ENCODE measurements at places on chromosomes 2 and 18. TPM values are rescaled to one million over a fixed set of nuclear protein-coding genes. Genes with fewer than 3 reads are reported as not detected.
A peak's percentile ranks its signal among the peaks of the same experiment; 100 is the strongest.

DNA sequence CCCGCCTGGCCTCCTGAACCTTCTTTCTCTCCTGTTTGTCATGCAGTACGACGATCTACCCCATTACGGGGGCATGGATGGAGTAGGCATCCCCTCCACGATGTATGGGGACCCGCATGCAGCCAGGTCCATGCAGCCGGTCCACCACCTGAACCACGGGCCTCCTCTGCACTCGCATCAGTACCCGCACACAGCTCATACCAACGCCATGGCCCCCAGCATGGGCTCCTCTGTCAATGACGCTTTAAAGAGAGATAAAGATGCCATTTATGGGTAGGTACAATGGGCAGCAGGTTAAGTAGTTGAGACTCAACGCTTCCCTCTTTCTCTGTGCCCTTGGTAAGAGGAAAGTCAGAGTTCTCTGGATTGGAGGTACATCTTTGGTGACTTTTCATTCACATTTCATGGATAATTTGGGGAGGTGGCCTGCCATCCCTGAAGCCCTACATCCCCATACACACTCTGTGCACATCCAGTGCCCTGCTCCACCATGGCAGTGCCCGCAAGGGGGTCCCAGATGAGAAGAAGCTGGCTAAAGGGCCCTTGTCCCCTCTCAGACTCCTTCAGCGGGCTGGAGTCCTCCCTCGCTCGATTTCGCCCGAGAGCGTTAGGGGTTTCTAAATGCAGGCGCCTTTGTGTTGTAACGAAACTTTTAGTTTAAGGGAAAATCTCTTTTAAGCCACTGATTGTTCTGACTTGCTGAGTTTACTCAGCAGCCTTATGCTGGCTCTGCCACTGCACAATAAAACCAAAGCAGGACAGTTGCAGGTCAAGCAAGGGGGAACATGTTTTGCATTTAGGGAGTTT is 3.0 kb downstream of the MEIS1 start:
- DNase-seq = no peak

DNA sequence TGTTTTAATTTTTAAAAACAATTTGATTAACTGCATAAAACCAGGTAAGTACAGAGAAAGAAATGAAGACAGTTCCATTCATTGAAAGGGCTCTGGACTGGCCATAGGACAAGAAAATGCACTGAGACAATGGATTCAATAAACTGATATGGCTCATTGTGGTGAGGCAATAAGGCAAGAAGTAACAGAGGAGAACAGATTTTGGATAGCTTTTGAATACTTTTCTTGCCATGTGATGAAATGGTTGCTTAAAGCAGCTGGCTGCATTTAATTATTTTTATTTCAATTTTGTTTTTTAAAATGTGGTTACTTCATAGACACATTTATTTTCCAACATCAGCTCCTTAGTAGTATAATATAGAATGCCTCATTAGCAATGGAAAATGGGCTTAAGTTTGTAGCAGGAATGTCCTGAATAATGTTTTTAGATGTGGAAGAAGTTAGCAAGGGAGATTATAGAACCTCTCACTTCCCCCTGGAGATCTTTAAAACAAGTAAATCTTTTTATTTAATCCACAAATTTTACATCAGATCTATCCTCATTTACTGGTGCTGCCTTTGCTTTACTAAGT is 646.9 kb upstream of the ZEB2 start:
- no peak for DNase-seq

DNA sequence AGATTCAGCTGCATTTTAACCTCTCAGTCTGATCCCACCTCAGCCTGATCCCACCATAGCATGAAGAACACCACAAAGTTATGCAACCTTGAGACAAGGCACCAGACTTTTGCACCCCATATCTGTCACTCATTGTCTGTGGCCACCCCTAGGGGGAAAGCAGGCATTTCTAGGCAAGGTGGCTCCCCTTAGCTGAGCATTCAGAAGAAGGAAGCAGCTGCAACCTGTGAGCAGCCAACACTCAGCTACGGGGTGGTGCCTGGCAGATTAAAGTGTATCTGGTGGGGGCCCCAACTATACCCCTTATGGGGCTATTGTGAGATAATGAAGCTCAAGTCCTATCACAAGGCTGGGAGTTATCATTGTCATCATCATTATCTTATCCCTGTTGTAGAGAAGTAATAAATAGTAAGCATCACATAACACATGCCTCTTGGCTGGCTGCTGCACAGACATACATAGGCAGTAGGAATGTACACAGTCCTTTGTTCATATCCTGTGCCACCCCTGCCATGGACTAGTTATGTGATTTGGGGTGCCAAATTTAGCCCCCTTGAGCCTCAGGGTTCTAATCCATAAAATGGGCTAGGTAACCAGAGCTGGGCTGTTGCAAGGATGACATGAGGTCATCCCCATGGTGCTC is 20.6 kb upstream of the TMEM163 start:
- no peak for DNase-seq

- DNase-seq = no peak
Measured at GRCh38 chr18:9876212-9876866, 9.4 kb upstream of the TXNDC2 start.

DNA sequence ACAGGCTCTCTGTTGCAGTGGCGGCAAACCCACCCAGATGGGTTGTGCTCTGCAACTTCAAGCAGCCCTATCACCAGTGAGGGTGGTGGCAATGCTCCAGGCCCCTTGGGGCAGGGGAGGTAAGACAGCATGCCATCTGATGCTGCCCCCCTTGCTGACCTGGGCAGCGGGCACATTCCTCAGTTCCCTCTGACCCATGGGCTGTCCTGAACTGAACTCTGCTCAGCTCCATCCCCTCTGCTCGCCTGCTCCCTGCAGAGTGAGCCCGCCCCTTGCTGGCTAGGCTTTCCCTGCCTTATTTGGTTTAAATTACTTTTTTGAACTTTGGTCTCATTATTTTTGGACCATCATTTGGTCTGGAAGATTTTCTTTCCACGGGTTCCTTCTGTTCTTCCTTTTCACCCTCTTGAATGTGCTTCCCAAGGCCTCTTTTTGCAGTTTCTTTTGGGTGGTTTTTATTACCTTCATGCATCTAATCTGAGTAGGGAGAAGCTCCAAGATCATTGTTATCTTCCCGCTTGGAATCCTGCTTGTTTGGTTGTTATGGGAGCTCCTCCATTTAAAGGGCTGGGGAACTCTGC is 565.4 kb downstream of the TNS1 start:
- no peak for DNase-seq

GRCh38 chr2:236787885-236788284 is 218.3 kb downstream of the ACKR3 start:
- DNase-seq = no peak

DNA sequence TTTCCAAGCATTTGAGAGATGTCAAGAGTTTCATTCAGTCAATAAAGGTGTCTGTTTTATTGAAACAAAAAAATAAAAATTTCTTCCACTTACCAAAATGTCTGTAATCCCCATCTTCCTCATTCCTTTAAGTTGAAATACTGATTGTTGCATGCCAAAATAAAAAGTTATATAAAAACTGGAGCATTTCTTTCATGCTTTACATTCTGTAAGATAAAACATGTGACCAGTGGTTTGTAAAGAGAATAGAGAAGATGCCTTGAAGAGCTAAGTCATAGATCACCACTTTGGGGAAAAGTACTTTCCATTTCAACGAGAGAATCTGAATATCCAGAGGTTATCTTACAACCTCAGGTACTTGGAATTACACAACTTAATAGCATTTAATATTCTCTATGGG is 35.9 kb upstream of the MYO1B start:
- DNase-seq = no peak

- DNase-seq = no peak
Measured at GRCh38 chr2:226605642-226606041, 194.0 kb downstream of the IRS1 start.

- DNase-seq = no peak
Measured at GRCh38 chr2:10223471-10223870, 79.2 kb upstream of the HPCAL1 start.

GRCh38 chr2:120904379-120904778 is 168.7 kb downstream of the GLI2 start:
- no peak for DNase-seq

DNA sequence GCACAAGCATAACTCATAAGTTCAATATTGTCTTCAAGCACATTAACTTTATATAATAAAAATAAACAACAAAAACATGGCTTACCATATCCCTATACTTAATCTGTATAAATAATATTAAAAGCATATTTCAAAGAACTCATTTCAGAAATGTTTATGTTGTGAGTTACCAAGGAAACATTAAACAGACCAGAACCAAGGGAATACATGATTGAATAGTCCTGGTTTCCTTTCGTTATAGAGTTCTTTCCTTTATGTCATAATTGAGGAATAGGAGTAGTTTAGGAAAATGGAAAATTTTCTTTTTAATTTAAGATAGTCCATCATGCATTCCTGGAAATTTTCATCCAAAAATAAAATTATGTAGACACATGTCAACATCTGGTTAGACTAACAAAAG is 343.0 kb downstream of the ERBB4 start:
- DNase-seq = no peak

DNA sequence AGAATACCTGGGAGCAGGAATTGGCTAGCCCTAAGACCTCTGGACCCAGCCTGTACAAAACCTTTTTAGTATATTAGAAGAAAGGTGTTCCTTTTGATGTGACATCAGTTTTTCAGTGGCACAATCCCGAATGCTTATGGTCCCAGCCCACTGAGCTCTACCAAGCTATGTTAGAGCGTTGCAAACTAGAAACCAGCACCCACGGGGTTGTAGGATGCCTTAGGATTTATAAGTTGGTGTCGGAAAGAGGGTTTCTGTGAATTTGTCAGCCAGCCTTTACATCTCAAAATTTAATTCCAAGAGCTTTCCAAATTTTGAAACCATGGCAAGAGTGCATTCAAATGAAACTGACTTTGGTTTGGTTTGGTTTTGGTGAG is 499 bp upstream of the LMAN1 start:
- no peak for DNase-seq

- DNase-seq = no peak
Measured at GRCh38 chr2:224944707-224945547, 97.3 kb downstream of the DOCK10 start.

- DNase-seq = no peak
Measured at GRCh38 chr18:68376926-68377325, 338.0 kb downstream of the TMX3 start.

- no peak for DNase-seq
Measured at GRCh38 chr2:100246163-100247145, 75.8 kb downstream of the LONRF2 start.

DNA sequence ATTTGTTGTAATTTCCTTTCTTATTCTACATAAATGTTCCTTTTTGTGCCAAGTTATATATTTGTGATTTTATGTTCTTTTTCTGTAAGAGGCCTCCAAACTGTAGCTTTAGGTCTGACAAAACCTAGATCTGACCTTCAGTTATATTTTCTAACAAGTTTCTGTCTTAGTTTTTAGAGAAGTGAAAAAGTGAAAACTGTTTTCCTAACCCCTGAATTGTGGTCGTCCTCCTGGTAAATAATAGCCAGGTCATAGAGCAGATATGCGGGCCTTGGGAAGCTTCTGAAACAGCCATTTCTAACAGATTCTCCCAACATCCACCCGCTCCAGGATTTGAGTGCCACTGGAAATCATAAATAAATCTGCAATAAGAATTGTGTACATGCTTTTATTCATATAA is 398.4 kb upstream of the CWC22 start:
- DNase-seq = no peak

DNA sequence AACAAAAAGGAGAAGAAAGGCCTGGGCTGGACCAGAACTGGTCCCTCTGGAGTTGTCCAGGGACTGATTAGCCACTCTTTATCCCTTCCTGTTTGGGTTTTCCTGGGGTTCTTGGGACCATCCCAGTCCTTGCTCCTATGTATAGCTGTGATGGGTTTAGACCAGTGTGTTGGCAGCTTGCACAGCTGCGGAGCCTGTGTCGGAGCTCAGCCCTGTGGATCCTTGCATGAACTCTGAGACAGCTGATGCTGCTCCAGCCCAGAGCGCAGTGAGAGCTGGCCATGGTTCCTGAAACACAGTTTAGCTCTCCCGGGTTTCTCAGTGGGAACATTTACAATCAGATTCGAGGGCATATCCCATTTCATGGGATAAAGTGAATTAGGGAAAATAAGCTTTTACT is 16.9 kb downstream of the IMPA2 start:
- DNase-seq = no peak

GRCh38 chr2:63692002-63692606 is 103.3 kb downstream of the MDH1 start:
- DNase-seq = no peak

DNA sequence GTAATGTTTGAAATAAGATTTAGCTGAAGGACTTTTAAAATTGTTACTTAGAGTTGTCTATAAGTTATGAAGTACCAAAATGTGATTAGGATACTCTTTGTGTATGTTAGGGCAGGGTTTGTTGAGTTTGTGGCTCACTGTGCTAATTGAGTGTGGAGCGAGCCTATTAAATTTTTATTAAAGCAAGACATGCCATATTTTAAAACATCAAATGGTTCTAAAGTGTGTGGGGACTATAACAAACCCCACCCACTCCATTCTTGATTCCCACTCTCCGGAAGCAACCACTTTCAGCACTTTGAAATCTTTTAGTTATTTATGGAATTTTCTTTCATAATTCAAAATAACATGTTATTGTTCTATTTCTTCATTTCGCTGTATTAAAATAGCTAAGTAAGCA is 1.8 kb downstream of the HNMT start:
- DNase-seq = no peak

DNA sequence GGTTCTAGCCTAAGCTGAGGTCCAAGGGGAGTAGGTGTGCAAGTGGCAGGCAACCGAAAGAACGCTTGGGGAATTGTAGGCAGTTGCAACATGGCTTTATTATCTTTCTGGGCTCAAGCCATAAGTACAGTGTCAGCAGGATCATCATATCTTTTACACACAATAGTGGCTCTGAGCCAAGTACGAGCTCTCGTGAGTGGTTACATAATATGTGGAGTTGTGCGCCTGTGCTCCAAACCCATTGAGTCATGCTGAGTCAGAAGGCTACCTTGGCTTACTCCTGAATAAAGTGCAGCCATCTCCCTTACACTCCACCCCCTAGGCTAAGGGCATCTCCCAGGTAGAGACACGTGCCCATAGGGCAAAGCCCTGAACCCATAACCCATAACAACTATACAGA is 233.9 kb downstream of the SATB2 start:
- no peak for DNase-seq

GRCh38 chr2:223674998-223675609 is 72.9 kb upstream of the SCG2 start:
- no peak for DNase-seq

- DNase-seq = peak; percentile 30
Measured at GRCh38 chr2:230927711-230928341, 2.8 kb upstream of the GPR55 start.

The KCNK3 gene
- total RNA-seq = 0.43 TPM

The NTSR2 gene
- total RNA-seq = not detected

The ANKRD30B gene
- not detected for total RNA-seq

The GAREM1 gene
- total RNA-seq = 4.8 TPM

The HOXD13 gene
- total RNA-seq = not detected

The CFC1 gene
- total RNA-seq = not detected

The SH3BP4 gene
- 22.9 TPM for total RNA-seq

The MAPK4 gene
- 0.25 TPM for total RNA-seq

The LYPD6 gene
- total RNA-seq = 0.25 TPM

The IL1RL1 gene
- 2.6 TPM for total RNA-seq

The CYS1 gene
- 0.65 TPM for total RNA-seq

The FASTKD1 gene
- 10.6 TPM for total RNA-seq

Data from left lobe of liver (tissue), 2 donors.